ENCODE measurements at places on chromosomes 4 and X.

DNA sequence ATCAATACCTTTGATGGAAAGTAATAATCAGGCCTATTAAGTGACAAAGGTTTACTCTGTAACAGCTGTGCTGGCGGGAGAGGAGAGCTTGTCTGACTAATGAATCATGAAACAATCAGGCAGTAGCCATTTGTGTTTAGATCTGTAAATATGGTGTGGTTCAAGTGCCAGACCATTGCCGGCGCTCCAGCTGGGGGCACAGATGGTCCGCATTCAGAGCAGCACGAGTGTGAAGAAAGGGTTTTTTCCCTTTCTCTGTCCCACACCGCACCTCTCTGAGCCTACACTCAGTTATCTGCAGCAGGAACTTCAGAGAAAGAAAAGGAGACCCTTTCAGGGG is 111.3 kb upstream of the PAQR3 start:
- DNase-seq, result no peak

GRCh38 chrX:107721318-107721717 is 54.3 kb downstream of the TSC22D3 start:
- DNase-seq, result no peak

DNA sequence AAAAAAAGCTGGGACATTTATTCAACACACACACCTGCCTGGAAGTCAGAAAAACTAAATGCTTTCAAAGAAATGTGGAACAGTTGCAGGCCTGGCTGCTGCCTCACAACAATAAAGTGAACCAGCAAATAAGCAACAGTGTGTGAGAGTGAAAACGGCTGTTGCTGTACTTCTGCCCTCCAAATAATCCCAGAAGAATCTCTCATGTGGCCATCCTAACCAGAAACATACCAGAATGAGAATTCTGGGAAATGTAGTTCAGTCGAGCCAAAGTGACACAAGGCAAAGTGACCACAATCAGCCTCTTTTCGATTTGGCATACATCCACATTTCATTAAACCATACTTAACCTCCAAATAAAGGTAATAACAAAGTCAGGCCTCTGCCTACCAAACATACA is 204.5 kb downstream of the SLC7A11 start:
- DNase-seq, result no peak

- DNase-seq, result no peak
Measured at GRCh38 chr4:111213531-111213930, 590.7 kb upstream of the PITX2 start.

DNA sequence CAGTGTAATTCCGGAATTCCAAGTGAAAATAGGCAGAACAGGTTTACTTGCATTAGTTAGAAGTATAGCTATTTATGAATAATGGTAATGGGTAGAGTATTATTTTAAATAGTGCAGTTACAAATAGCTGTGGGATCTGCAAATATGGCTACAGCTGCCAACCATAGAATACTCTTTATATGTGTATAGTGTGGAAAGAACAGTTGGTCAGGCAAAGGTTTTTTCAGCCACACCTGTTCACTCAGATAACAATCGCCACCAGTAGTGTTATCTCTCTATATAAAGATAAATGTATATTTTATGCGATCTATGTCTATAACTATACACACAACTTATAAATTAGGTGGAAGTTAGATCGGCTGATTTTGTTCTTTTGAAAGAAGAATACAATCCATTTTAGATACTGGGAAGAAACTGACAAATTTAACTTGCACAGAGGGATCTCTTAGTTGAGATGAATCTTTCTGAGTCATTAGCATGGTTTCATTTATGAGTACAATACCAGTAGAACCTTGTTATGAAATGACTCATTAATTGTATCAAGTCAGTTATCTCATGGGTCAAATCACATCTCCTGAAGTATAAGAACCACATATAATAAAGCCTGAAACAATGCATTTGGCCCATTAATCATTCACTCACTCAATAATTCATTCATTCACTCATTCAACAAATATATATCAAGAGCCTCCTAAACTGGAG is 100.9 kb upstream of the NR3C2 start:
- DNase-seq, result no peak

- no peak for DNase-seq
Measured at GRCh38 chr4:8080754-8081065, 77.9 kb downstream of the ABLIM2 start.

GRCh38 chr4:86532851-86533250 is 61.3 kb upstream of the PTPN13 start:
- no peak for DNase-seq
